ENCODE measurements at places on chromosomes 3 and 15.

DNA sequence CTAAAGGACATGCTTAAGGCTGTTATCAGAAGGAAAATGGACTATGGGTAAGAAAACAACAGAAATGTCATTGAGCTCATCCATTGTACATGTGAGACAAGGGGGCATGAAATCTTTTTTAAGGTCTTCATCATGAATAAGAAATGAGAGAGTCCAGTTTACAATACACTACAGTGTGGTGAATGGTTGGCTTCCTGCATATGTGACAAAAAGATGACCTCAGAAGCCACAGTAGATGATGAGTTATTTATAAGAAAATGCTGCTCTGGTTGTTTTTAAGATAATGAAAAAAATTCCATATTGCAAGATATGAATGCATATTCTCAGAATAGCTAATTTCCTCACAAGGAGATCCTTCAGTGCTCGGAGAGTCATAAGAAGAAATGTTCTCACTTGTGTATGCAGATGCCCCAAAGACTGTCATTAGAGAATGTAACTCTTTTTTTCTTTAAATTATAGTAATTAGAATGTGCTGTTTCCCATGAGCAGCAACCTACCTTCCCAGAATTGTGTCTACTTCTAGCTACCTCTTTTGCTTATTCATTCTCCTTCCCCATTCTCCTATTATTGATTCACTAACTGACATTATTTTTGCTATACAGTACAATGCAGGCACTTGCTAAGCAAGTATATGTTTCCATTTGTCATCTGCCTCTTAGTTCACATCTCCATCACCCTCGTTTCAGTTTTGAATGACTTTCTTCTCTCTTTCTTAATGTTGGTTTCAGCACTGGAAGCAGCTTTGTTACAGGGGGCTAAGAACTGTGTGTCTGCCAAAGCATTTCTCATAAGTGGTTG is 152.0 kb upstream of the PEX5L start:
- DNase-seq = no peak

GRCh38 chr3:37770938-37771918 is 90.5 kb upstream of the CTDSPL start:
- DNase-seq = no peak

GRCh38 chr3:13044496-13045240 is 28.6 kb downstream of the IQSEC1 start:
- no peak for DNase-seq

DNA sequence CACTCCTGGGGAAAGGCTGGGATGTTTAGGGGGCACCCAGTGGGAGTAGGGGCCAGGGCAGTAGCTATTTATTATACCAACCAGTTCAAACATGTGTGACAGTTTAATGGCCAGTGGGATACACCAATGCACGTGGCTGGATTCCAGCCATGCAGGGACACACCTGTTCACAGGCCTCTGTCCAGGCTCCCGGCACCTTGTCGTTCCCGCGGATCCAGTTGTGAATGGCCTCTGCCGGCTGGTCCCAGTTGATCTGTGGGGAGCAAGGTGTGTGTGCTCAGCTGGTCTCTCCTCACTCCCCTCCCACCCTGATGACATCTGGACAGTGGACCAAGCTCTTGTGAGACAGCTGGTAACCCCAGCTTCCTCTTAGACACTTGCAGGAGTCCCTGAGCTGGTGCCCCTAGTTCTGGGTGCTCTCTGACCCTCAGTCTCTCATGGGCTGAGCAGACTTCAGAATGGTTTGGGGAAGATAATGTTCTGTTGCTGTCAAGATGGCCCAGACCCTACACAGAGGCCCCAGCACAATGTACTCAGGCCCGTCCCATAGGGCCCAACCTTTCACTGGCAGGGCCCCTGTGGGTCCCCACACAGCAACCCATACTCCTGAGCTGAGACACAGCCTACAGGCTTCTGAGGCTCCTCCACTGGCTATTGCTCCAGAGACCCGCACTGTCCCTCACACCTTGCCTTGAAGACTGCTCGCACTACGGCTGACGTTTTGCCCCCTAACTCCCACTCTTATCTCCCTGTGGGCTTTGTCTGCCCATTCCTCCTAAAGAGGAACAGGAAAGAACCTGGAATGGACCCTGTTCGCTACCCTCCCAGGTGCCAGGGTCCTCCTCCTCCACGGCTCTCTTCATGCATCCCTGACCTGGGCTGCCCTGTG is 25.8 kb downstream of the ALDH1L1 start:
- DNase-seq = no peak

GRCh38 chr3:36924744-36925521 is 19.9 kb downstream of the TRANK1 start:
- DNase-seq = no peak

GRCh38 chr15:92714077-92714476 is 58.5 kb upstream of the FAM174B start:
- DNase-seq = peak; percentile 2

Data from HCEC 1CT (cell line).